ENCODE measurements at places on chromosomes 2 and 18. TPM values are rescaled to one million over a fixed set of nuclear protein-coding genes. Genes with fewer than 3 reads are reported as not detected.

Gene CFAP210
- total RNA-seq, result not detected

Gene CHMP1B
- 68.2 TPM for total RNA-seq

Gene FTCDNL1
- total RNA-seq, result 4.2 TPM

Gene TCF23
- total RNA-seq, result not detected

Gene B3GNT2
- 42.0 TPM for total RNA-seq

Gene C2orf15
- 1.0 TPM for total RNA-seq

Gene DAW1
- total RNA-seq, result 2.0 TPM

Gene EDAR
- total RNA-seq, result not detected

DNA sequence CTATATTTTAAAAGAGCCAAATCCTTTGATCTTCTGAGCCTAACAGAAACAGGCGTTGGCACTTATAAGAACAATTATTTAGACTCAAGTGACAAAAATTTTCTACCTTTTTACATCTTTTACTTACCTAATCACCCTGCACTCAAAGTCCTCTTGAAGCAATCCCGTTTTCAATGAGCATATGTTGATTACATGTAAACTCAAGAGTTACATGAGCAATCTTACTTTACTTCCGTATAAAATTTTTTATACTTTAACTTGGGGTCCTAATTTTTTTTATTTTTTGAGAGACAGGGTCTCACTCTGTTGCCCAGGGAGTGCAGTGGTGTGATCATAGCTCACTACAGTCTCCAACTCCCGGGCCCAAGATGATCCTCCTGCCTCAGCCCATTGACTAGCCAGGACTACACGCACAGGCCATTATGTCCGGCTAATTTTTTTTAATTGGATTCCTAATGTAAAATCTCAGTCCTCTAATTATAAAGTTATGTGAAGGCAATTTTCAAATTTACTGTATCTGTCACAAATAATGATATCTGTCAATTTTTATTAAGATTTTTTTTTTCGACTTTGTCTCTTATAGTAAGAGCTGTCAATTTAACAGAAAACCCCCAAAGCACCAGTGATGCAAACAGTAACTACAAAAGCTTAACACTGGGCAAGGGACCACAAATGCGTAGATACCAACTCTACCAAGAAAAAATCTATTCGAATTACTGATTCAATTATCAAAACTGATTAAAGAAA lies 19.1 kb upstream of the STPG4 start:
- DNase-seq, result no peak

DNA sequence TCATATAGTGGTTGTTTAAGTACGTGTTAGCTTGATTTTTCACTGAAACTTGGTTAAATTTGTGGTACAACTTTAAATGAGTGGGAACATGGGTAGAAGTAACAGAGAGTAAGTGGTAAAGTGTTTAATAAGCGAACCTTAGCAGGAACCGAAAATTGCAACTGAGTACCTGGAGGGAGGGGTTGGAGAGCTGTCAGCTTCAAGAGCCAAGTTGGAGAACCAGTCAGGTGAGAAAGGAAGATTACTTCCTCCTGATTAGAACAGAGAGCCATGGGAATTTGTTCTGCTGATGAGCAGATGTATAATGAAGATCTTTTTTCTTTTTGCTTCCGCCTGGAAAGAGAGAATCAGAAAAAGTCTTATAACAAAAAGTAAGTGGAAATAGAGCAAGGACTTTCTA lies 158.4 kb upstream of the CDH7 start:
- no peak for DNase-seq

- DNase-seq, result no peak
These were observed 326.3 kb upstream of the ETAA1 start for GRCh38 chr2:67070826-67071225.

GRCh38 chr2:30569946-30570345 lies 122.9 kb downstream of the LCLAT1 start:
- DNase-seq, result peak; percentile 41

- DNase-seq, result no peak
These were observed 405.7 kb downstream of the FBXO15 start for GRCh38 chr18:73741946-73742345.

GRCh38 chr2:31579996-31580320 lies 780 bp downstream of the SRD5A2 start:
- DNase-seq, result no peak

GRCh38 chr2:797556-797955 lies 120.3 kb upstream of the TMEM18 start:
- no peak for DNase-seq

DNA sequence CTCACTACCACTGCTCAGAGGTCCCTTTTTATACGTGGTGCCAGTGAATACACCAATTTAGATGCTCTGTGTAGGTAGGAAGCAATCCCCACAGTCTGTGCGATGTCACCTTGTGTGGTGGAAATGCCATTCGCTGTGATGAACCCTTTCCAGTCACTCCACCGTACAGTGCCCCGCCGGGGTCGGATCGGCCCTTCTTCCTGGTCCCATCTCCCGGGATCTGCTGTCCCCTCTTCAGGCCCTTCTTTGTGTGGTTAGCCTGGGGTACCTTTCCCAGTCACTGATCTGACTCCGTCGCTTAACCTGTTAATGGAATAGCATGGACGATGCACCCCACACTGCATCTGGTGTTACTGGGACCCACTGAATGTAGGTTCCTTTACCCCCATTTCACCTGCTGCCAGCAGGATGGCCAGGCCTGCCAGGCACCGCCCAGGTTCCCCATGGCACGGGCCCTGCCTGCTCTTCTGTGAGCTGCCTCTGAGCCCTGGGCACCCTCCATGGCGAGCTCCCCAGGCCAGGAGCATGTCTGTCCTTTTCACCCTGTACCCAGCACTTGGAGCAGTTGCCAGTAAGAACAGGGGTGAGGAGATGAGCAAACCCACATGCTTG lies 18.0 kb downstream of the TWIST2 start:
- DNase-seq, result no peak

GRCh38 chr2:115169814-115170213 lies 727.4 kb downstream of the DPP10 start:
- no peak for DNase-seq

DNA sequence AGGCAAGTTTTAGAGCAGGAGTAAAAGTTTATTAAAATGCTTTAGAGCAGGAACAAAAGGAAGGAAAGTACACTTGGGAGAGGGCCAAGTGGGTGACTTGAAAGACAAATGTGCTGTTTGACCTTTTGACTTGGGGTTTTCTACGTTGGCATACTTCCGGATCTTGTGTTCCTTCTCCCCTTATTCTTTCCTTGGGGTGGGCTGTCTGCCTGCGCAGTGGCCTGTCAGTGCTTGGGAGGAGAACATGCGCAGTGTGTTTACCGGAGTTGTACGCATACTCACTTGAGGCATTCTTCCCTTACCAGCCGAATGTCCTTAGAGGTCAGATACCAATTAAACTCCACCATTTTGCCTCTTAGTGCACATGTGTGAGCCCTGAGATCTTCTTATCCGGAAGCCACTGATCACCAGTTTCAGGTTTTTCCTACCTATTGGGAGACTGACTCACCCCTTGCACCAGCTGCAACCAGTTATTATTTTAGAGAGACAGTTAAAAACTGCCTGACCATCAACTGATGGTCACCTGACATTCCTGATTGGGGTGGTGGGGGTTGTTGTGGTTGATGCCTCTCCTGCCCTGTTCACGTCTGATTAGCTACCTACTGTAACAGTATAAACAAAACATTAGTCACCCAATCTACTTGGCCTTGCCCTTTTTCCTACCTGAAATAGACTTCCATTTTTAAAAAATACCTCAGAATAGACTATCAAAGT lies 67.5 kb downstream of the NYAP2 start:
- peak; percentile 33 for DNase-seq

DNA sequence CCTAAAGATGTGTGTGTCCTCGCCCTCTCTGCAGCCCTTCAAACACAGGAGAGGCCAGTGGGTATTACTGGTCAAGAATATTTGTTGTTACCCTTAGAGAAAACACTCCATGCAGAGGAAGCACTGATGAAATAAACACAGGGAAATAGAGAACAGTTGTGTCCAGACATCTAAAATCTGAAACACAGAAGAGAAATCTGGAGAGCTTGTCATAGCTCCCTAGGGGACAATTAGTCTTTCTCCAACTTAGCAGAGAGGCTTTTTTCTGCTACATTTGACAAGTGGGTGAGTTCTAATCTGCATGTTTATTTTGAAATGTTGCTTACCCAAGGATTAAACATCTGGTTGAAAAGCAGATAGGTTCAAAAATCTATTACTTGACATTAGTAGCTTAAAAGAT lies 190.1 kb downstream of the CTNNA2 start:
- DNase-seq, result no peak

DNA sequence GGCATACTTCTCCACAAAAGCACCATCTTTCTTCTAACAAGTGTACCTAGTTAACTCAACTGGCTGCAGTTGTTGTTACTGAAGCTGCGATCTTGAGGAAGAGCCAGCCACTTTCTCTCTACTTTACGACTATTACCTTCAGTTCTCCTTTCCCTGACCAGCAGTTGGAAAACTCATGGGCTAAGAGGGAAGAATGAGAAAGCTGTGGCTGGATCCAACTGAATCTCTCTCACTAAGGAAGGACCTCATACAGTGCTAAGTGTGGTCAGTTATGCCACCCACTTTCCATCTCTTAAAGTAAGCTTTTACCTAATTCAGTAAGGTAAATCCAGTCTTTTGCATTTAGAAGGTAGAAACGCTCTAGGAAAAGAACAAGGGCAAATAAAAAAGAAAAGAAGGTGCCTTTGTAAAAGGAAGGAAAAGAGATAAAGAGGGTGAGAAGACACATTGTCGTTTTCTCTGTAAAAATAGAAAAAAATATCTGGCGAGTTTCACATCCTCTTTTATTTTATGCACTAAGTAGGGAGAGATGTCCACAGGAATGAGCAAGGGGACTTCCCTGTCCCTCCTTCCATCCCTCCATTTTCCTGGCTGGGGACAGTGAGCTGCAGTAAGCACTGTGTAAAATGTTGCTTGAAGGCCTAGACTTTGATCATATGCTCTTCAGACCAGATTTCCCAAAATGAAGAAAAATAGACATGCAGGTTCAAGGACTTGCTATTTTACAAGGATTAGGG lies 73.4 kb downstream of the PLEKHM3 start:
- no peak for DNase-seq

GRCh38 chr2:181372646-181373040 lies 84.5 kb upstream of the ITGA4 start:
- no peak for DNase-seq

- no peak for DNase-seq
These were observed 242.6 kb upstream of the FBXO11 start for GRCh38 chr2:48148841-48149430.

- DNase-seq, result no peak
These were observed 1261.7 kb downstream of the DSC3 start for GRCh38 chr18:29780816-29781215.

- DNase-seq, result no peak
These were observed 58.8 kb downstream of the APOB start for GRCh38 chr2:20985062-20985461.

GRCh38 chr2:224163566-224164307 lies 124.7 kb upstream of the SERPINE2 start:
- DNase-seq, result peak; percentile 69

DNA sequence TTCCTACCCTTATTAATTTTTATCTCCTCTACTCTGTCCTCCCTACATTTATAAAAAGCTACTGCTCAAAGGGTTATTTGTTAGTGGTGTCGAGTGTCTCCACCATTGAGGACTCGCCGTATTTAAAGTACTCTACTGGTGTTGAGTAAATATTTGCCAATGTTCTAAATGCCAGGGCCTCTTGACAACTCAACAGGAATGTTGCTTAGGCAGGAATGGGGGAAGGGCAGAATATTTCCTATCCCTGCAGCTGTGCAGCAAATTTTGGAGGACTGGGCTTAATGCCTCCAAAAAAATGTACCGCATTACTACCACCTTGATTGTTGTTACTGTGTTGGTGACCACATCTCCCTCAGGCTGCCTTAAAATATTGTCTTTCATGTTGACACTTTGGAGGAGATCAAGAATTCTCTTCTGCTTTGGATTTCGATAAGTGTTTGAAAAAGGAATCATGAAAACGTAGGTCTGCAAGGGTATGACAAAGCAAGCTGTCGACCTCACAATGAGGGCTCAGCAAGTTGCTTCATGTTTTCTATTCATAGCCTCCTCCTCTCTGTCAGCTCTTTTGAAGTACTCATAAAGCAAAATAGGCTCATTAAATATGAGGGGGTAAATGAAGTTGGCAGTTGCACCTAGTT lies 84.3 kb downstream of the EFEMP1 start:
- no peak for DNase-seq

DNA sequence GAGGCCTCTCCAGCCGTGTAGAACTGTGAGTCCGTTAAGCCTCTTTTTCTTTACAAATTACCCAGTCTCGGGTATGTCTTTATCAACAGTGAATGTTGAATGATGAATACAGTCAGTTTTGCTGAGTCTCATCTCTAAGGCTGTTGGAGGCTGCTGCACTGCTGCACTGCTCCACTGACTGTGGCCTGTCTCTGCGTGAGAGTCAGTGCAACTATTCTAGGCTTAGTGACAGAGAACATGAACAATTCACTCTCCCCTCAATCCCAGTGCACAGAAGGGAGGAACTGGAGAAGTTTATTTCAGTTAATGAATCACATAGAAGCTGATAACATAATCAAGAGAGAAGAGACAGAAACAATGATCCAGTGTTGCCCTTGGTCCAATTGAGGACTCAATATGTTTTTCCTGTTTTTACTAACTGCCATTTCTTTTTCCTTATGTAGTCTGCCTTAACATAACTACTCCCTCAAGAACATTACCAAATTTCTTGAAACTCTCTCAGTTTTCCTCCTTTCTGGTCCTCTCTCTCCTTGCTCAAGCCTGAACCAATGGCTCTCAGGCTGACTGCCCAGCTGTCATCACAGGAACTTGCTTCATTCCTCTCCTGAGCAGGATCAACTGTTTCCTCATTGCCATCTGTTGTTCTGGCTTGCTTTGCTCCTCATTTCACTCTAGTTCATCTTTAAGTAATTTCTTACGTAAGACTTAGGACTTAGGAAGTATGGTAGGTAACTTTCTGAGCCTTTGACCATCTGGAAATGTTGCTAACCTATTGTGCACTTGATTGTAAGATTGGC lies 483.2 kb downstream of the METTL4 start:
- DNase-seq, result no peak

- DNase-seq, result no peak
These were observed 861 bp upstream of the SEMA4C start for GRCh38 chr2:96870626-96871255.

DNA sequence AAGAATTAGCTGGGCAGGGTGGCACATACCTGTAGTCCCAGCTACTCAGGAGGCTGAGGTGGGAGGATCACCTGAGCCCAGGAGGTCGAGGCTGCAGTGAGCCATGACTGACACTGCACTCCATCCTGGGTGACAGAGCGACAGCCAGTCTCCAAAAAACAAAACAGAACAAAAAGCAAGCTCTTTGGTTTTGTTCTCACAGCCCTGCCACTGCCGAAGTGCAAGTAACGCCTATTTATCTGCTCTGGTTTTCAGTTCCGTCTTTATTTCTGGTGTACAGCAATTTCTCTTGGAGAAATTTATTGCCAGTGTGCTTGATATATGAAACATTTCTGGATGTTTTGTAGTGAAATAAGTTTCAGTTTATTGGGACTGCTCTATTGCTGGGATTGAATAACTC lies 61.9 kb downstream of the RAB10 start:
- DNase-seq, result no peak

GRCh38 chr2:55618275-55619055 lies 1.0 kb upstream of the PPP4R3B start:
- peak; percentile 45 for DNase-seq

Measured in A172 (cell line).